Activated CD4-positive, alpha-beta T cell treated with anti-CD3 and anti-CD28 coated beads, Interleukin-2, amount 50 U/mL, for 16 hours (primary cell): ENCODE measurements at places on chromosomes 13 and 19.

GRCh38 chr13:110832205-110832479 is 82.7 kb downstream of the ANKRD10 start:
- DNase-seq: no peak

DNA sequence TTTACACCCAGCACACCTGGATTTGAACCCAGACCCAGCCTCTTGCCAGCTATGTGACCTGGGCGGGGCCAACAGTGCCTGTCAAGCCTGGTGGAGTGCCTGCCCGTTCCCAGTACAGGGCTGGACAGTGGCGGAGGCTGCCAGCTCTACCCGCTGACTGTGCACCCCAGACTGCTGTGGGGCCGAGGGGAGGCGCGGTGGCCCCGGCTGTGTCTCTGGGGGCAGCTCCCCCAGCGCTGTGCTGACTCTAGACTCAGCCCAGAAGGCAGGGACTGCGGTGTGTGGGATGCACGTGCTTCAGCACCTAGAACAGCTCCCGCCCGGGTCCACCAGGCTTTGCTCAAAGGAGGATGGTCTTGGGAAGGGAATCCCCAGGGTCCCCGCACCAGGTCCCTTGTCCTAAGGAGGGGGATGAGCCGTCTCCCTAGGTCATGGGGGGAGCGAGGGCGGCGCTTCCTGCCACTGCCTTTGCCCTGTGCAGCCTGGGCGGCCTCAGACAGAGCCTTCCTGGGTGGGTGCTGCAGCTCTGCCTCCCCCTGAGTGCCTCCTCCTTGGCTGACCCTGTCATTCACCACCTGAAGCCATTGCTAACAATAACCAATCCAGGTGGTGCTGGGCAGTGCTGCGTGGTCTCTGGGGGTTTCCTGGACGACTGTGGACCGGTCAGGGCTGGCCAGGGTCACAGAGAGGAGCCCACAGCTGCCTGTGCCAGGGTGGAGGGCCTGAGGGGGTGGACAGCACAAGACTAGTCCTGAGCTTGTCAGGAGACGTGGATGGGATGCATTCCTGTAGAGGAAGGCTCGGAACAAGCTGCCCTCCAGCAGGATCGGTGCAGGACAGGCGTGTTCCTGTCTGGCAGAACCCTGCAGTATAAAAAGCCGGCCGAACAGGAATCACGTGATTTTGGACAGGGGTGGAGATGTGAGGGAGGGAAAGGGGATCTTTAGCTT is 18.6 kb downstream of the TMEM255B start:
- no peak for DNase-seq

DNA sequence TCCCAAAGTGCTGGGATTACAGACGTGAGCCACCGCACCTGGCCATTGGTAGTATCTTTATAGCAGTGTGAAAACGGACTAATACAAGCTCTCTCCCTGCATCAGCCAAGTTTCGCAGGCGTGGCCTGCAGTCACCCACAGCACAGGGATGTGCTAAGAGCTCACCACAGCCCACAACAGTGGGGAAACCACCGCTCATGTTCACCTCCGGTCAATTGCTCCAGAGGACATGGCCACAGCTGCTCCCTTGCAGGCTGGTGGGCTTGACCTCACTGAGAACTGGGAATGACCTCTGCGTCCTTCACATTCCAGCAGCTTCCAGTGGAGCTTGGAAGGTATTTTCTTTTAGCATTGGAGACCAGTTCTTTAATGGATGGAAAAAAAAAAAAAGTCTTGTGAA is 156.4 kb downstream of the KCTD15 start:
- DNase-seq: no peak

DNA sequence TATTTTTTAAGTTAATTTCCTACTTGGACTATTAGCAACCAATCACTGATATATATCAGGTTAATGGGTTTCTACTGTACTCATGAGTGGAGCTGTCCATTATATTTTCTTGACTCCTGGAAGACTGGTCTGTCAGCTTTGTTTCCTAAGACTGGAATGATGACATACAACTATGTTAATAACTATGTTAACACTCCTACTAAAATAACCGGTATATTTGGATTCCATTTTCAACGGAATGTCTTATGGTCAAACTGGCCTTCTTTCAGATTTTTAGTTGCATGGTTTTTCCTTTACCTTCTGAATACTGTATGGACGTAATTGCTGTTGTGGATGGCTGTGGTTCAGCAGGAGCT is 45.8 kb upstream of the GPI start:
- DNase-seq: no peak

- no peak for DNase-seq
These were observed 33.0 kb downstream of the CYP4F2 start for GRCh38 chr19:15864824-15865223.

GRCh38 chr19:40763526-40763925 is 11.8 kb upstream of the MIA start:
- no peak for DNase-seq
